Hindlimb muscle (tissue), 1 donor: ENCODE measurements at places on chromosomes 1 and 21. TPM values are rescaled to one million over a fixed set of nuclear protein-coding genes. Genes with fewer than 3 reads are reported as not detected.

KCNJ9 gene
- polyA plus RNA-seq, result 0.09 TPM

DNA sequence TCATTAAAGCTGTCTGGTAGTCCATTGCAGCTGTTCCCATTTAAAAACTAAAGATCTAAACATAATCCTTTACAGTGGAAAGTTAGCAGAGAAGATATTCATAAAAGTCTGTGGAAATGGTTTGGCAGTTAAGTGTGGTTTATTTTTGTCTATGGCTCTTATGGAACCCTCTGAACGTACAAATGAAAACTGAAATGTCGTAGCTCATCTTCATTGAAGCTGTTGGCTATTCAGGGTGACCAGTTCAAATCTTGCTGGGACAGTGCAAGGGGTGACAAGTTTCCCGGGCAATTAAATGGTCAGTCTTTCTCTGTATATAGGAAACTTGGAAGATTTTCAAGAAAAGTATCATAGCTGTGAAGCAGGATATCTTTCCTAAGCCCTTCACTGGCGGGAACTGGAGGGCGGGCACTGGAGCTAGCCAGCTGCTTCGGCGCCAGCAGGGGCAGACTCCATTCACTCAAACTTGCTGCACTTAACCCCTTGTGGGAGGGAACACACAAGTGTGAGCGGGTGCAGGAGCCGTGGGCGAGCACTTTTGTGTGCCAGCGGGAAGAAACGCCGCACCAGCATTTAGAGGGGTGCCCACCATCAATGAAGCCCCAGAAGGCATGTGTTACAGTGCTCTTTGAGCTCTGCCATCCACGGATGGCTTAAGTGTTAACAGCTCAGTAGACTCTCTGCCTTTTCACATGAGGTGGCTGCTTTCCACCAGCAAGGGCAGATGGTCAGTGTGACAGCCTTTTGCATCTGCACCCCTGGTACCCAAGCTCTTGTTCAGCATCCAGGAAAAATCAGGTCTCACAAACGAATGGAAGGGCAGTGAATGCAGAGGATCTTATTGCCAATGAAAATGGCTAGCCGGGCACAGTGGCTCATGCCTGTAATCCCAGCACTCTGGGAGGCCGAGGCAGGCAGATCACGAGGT, 232.1 kb upstream of the KAZN start:
- DNase-seq, result peak; percentile 80

RGS16 gene
- 8.7 TPM for polyA plus RNA-seq

- no peak for DNase-seq
These were observed 22.2 kb downstream of the KCNN3 start for GRCh38 chr1:154847891-154848290.

DNA sequence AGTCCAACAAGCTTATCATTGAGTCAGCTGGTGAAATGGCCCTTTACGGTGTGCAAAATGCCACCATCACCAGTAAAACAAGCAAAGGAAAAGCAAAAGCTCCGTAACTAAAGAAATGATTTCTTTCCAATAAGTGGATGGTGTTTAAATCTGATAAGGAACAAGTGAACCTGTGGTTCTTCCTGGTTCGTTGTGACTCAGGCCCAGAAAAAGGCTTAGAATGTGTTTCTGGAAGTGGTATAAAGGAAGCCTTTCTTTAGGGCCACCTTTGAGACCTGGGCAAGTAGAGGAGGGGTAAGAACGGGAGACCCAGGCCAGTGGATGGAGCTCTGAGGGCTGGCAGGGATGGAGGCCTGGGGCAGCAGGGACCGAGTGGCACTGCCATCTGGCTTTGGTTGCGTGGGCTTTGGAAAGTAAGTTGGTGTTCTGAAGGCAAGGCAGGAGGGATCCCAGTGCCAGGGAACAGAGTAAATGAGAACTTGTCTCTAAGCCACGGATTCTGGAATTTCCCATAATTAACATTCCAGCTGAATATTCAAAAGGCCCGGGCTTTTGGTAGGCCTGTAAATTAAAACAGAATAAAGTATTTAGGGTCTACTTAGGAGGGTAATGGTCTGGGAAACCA, 87.9 kb upstream of the LMO4 start:
- no peak for DNase-seq

DNA sequence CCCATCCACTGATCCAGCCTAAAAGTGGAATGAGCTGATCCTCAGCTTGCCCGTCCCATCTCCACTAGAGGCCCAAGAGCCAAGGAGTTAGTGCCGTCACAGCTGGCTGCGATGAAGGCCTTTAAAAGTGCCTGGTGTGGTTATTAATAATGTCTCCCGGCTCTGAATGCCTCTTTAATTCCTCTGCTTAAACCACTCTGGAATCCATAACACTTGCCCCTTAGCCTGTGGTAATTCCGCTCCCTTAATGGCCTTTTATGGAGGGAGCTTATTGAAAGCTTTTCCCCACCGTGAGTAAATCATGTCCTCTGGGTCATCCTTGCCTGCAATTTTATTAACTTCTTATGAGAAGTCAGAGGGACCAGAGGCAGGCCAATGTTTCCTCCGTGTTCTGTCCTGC, 55.4 kb downstream of the UBIAD1 start:
- DNase-seq, result no peak

DNA sequence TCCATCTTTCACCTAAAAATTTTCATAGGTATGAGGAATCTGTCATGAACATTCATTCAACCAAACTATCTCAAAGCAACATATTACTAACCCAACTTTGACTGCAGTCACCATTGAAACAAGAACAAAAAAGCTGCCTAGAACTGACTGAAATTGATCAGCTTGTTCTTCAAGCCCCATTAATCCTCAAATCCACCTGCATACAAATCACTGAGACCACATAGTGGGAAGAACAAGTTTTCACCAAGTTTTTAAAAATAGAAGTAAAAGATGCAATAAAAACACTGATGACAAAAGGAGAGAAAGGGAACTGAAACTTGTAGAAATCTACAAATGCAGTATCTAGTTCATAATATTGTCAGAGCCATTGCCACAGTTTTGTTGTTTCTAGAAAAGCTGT, 6.1 kb downstream of the SORT1 start:
- no peak for DNase-seq

ZNF697 gene
- polyA plus RNA-seq, result 10.8 TPM

- no peak for DNase-seq
These were observed 8.3 kb downstream of the PPFIA4 start for GRCh38 chr1:203034422-203035110.

- no peak for DNase-seq
These were observed 184.9 kb downstream of the DYRK1A start for GRCh38 chr21:37551331-37551992.

- DNase-seq, result no peak
These were observed 20.9 kb downstream of the HLCS start for GRCh38 chr21:36945496-36946138.

DNA sequence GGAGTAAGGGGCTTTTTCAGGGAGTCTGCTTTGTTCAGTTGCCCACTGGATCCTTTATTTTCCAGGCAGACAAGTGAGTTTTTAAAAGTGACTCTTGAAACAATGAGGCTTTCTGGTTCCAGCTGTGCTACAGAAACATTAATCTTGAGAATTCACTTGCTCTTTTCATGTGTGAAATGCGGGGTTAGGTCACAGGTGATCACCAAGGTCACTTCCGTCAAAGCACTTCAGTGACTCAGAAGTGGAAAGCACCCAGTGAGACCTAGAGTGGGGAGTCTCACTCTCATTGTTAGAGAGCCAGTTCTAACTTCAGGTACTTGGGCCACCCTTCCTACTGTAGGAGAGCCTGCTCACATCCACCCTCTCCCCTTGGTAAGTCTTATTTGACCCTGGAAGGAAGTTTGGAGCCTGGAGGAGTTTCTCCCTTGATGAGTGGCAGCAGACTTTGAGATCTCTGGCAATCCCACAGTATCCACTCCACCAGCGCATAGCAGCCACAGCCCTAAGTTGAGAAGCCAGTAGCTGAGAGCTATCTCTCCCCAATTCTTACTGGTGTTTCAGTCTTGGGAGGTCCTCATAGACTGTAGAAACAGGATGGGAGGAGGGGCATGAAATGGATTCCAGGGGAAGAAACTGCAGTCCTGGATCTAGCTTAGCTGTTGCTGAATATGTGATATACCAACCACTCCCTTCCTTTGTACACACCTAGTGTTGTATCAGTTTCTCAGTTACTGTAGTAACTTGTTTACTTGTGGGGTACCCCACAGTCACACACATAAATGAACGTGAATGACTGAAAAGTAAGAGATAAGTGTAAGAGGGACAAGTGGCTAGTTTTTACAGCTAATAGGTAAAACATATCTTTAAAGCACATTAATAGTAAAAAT, 3.1 kb downstream of the TACSTD2 start:
- DNase-seq, result no peak

HFM1 gene
- 1.8 TPM for polyA plus RNA-seq

OR2M2 gene
- polyA plus RNA-seq, result not detected

DNA sequence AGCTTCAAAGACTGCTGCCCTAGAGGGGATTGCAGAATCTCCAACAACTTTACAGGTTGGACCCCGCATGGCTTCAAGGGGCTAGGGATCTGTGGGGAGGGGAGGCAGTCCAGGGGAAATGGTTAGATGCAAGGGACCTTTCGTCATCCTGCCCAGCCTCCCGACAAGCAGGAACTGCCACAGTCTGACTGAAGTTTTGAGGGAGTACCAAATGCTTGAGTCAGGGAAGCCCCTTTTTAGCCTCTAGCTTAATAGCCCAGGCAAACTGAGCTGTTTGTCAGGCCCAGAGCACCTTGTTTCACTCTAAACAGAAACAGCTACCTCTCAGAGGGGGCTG, 1.1 kb downstream of the TOR3A start:
- no peak for DNase-seq

- DNase-seq, result no peak
These were observed 578.6 kb downstream of the MATN1 start for GRCh38 chr1:30144831-30145230.

CA6 gene
- polyA plus RNA-seq, result not detected

FMOD gene
- polyA plus RNA-seq, result 54.8 TPM

CLDN19 gene
- polyA plus RNA-seq, result 0.31 TPM

C1orf105 gene
- 111 TPM for polyA plus RNA-seq

- no peak for DNase-seq
These were observed 6.7 kb upstream of the CD55 start for GRCh38 chr1:207314816-207315215.

ESPN gene
- 1.5 TPM for polyA plus RNA-seq

CTSK gene
- polyA plus RNA-seq, result 44.8 TPM

HSF2BP gene
- 0.89 TPM for polyA plus RNA-seq

DNA sequence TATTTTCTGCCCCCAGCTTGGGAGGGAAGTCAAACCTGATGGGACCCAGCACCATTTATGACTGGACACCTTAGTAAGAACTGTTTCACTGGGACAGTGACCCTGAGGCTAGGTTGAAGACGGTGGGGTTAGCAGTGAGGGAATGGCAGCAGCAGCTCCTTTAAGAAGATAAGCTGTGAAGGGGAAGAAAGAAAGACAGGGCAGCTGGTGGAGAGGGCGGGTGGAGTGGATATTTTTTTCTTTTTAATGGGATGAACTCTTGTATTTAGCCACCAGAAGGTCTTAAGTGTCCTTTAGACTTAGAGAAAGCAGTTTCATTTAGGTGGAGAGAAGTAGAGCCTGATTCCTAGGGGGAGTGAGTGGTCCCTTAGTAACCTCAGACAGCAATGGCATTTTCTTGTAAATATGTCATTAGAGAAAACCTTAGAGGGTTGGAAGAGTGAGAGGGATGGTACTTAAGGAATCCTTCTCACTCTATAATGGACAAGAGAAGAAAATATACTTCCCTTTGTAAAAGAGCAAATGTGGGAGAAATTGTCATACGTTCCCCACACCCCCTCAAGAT, 187.5 kb downstream of the HHAT start:
- DNase-seq, result no peak

DNA sequence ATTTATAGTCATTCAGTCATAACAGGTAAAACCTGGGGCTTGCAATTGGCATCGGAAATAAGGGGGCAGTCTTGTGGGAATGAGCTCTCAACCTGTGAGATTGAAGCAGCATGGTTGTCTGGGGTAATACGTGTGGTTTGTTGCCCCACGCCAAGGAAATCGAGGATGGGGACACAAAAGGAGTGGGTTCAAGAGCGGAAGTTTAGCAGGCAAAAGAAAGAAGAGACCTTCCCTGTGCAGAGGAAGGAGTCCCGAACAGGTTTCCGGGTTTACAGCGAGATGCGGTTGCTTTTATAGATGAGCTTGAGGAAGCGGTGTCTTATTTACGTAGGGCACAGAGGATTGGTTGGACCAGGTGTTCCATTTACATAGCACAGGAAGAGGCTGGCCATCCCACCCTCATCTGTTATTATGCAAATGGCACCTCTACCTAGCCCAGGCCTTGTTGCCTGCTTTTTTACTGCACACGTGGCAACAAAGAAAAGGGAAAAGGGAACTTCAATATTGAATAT, 37.3 kb downstream of the IFNAR1 start:
- no peak for DNase-seq

DNA sequence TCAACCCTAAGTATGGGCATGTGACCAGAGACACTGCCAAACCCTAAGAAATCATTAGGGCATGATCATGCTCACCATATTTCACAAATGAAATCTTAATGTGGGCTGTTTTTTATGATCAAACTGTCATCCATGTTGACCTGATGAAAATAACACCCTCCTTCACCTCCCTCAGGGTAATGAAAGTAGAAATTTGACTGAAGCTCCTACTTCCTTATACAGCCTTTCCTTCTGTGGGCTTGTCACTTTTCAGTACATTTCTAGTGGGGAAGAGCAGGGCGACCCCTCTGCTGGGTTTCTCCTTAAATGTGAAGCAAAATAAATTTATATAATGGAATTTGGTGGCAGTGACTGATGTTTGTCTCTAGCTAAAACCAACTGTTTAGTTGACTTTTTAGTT, 25.9 kb downstream of the IVNS1ABP start:
- DNase-seq, result no peak

DNA sequence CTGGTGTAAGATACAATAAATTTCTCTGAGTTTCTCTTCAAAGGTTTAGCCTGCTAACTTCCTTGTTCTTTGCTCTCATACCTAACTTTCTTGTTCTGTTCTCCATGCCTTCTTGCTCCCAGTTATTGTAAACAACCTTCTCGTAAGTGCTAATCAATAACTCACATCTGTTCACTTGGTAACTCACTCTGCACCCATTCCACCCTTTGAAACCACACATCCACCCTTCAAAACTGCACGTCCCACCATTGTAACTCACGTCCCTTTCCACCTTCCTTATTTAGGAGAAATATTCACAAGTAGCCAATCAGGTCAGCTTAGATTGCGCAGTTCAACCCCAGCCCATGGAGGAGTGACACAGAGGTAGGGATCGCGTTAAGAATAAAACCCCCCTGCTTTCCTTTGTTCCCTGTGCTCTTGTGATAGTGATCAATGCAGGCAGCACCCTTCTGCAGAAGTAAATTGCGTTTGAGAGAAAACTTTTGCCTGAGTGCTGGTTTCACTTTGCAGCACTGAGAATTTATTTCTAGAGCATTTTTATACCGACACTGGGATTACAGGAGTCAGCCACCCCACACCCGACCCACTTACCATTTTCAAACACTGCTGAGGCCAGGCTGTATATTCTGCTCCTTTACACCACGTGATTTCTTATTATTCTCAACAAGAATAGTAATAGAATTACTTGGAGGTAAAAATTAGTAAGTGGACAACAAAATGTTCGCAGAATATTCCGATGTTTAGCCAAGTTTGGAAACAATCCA, 789.2 kb upstream of the RGS18 start:
- no peak for DNase-seq

- no peak for DNase-seq
These were observed 17.5 kb upstream of the RAB4A start for GRCh38 chr1:229253151-229253974.
